ENCODE measurements at places on chromosomes 6 and 20. TPM values are rescaled to one million over a fixed set of nuclear protein-coding genes. Genes with fewer than 3 reads are reported as not detected.

Gene PTGIS
- 97.6 TPM for total RNA-seq

Gene STX11
- 3.4 TPM for total RNA-seq

Gene LHFPL5
- total RNA-seq: not detected

Gene BHLHE23
- total RNA-seq: not detected

Gene TMEM170B
- total RNA-seq: 11.0 TPM

Gene SLC32A1
- not detected for total RNA-seq

DNA sequence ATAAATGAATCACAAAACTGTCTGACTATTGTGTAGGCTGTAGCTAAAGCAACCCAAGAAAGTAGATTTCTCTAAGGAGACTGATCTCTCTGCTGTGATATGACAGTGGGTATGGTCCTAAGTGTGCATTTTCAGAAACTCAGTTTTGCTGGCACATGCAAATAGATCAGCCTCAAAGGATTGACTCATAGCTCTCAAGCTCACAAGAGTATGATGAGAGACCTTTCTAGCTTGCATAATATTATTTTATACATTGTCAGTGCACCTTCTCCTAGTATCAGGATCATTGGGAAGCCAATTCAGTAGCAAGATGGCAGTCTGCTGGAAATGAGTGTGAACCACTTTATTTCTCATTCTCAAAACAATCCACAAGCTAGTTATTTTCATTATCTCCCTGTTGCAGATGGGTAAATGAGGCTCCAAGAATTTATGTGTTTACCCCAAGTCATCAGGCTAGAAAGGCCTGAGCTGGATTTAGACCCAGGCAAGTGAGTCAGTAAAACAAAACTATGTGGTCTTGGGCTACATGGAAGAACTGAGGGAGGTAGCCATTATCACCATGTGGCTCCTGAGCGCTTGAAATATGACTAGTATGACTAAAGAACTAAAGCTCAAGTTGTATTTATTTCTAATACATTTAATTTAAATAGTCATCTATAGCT lies 27.9 kb upstream of the PLCB4 start:
- H3K4me3 ChIP-seq: no peak overlapping the region
- H3K27ac ChIP-seq: no peak overlapping the region
- no peaks in the 10 kb centered on the region for H3K36me3 ChIP-seq
- H3K27me3 ChIP-seq: no peaks in the 10 kb centered on the region
- DNase-seq: no peak
- no peaks in the 10 kb centered on the region for H3K4me1 ChIP-seq

DNA sequence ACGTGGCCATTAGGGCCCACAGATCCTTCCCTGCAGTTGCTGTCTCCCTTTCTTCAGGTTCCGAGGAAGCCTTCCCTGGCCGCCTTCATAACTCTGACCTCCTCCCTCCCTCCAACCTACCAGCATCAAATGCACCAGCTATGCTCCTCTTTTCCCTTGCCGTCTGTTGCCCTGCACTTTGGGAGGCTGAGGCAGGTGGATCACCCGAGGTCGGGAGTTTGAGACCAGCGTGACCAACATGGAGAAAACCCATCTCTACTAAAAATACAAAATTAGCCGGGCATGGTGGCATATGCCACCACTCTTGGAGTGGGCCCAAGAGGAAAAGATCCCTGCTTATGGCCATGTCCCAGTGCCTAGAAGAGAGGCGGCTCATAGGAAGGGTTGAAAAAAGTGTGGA lies 31.8 kb downstream of the RNASET2 start:
- peaks cover 8% of the 10 kb centered on the region for H3K4me1 ChIP-seq
- H3K4me3 ChIP-seq: no peak overlapping the region
- no peak for DNase-seq
- no peaks in the 10 kb centered on the region for H3K27me3 ChIP-seq
- H3K36me3 ChIP-seq: no peaks in the 10 kb centered on the region
- no peak overlapping the region for H3K27ac ChIP-seq

- H3K4me1 ChIP-seq: no peaks in the 10 kb centered on the region
- no peak for DNase-seq
- H3K27me3 ChIP-seq: no peaks in the 10 kb centered on the region
- H3K4me3 ChIP-seq: no peak overlapping the region
- H3K36me3 ChIP-seq: no peaks in the 10 kb centered on the region
These were observed 221.5 kb downstream of the NRN1 start for GRCh38 chr6:5785249-5785648.

DNA sequence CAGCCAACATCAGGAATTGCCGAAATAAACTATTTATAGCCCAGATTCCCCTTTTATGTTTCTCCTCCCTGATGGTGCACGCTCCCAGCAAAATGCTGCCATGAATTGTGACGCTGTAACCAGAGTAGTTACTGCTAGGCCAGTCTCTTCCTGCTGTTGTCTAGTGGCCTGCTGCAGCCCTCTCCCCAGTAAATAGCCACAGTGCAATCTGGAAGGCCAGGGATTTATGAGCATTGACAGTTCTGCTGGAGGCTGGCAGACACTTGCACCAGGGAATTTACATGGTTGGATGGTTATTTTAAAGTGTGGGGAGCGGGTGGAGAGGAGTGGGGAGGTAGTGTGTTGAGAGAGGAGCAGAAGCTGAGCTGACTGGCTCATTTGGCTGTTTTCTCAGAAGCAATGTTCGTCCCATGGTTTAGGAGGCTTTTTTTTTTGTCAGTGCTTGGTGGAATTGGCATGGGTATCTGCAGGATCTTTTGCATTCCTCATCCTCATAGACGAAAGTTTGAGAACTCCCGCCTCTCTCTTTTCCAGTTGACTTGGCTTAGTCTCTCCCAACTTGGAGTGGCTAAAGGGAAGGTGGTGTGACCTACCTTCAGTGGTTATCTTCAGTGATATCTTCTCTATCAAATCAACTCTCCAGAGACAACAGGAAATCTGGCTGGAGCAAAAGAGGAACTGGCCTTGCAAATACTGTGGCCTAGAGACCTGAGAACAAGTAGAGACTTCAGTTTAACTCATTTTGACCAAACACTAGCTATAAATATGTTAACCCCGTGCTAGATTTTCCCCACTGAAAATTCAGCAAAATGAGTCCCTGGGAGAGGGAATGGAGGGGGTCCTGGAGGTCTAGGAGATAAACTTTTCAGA lies 99.3 kb upstream of the VSTM2L start:
- no peak for DNase-seq
- no peak overlapping the region for H3K27ac ChIP-seq
- no peaks in the 10 kb centered on the region for H3K27me3 ChIP-seq
- H3K4me3 ChIP-seq: no peak overlapping the region
- H3K36me3 ChIP-seq: peaks cover 16% of the 10 kb centered on the region
- no peaks in the 10 kb centered on the region for H3K4me1 ChIP-seq
